ENCODE measurements at places on chromosomes 1 and 21.

GRCh38 chr1:244788493-244789275, 46.8 kb upstream of the COX20 start:
- no peak overlapping the region for H3K27ac ChIP-seq
- no peaks in the 10 kb centered on the region for H3K36me3 ChIP-seq
- no peak for DNase-seq

GRCh38 chr21:25373126-25374082, 233.9 kb downstream of the MRPL39 start:
- H3K27me3 ChIP-seq: peaks cover 16% of the 10 kb centered on the region
- no peak for DNase-seq

- H3K4me1 ChIP-seq: peaks cover 38% of the 10 kb centered on the region
- H3K36me3 ChIP-seq: peaks cover 7% of the 10 kb centered on the region
- DNase-seq: no peak
- H3K27ac ChIP-seq: no peak overlapping the region
- no peak overlapping the region for H3K4me3 ChIP-seq
Observed at GRCh38 chr1:51240084-51240483, 4.0 kb downstream of the RNF11 start.

DNA sequence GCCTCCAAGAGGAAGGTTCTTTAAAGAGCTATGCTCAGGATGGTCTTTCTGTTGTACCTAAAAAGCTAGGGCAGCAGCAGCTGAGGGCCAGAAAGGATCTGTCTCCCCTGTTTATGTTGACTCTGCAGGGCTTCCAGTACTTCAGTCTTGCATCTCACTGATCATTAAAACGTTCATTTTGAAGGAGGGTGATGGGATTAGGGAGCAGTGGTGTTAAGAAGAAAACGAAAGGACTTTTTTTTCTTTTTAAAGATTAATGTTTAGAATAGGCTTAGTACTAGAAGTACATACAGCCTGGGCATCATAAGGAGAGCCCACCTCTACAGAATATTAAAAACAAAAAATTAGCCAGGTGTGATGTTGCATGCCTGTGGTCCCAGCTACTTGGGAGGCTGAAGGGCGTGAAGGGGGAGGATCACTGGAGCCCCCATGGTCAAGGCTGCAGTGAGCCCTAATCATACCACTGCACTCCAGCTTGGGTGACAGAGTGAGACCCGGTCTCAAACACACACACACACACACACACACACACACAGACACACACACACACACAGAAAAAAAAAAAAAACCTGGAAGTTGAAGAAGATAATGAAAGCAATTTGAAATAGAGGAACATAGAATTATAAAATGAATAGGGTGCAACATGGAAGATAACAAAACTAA, 2.9 kb downstream of the CR1L start:
- no peak overlapping the region for H3K27ac ChIP-seq
- peaks cover 14% of the 10 kb centered on the region for H3K4me1 ChIP-seq
- no peak overlapping the region for H3K4me3 ChIP-seq
- peaks cover 17% of the 10 kb centered on the region for H3K27me3 ChIP-seq
- peaks cover 2% of the 10 kb centered on the region for H3K36me3 ChIP-seq

- H3K4me1 ChIP-seq: peaks cover 53% of the 10 kb centered on the region
- peak overlapping the region; percentile 11 for H3K4me3 ChIP-seq
- no peaks in the 10 kb centered on the region for H3K27me3 ChIP-seq
- DNase-seq: peak; percentile 66
- H3K27ac ChIP-seq: peak overlapping the region; percentile 83
Observed at GRCh38 chr1:31957701-31958674, 19.8 kb upstream of the PTP4A2 start.

DNA sequence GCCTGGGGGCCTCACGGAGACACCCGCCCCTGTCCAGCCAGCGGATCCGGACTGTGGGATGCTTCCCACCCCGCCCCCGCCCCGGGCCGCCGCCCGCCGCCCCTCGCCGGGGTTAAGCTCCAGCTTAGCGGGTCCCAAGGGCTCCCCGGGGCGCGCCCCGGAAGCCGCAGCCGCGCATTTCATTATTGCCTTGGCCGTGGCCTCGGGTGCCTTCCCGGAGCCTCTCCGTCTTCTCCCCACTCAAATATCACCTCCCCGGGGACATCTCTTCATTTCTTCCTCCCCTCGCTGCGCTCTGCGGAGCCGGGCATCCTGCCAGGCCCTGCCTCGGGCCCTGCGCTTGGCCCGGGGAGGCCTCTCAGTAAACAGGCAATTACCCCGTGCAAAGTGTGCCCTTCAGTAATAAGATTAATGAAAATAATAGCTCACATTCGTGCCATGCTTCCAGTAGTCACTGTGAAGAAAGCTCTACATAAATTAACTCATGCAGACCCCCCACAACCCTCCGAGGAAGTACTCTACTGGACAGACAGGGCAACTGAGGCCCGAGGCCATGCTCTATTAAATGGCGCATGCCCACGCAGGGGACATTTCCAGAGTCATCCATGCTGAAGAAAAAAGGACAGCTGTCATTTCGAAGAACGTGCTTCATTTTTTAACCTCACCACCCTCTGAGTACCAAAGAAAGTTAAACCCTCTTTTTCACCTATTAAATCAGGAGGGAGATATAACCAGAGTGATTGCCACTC, 49.9 kb upstream of the LAPTM5 start:
- H3K4me3 ChIP-seq: no peak overlapping the region
- no peak overlapping the region for H3K27ac ChIP-seq

GRCh38 chr1:36166938-36167905, 11.3 kb downstream of the MAP7D1 start:
- H3K27me3 ChIP-seq: no peaks in the 10 kb centered on the region
- no peak overlapping the region for H3K4me3 ChIP-seq
- peak overlapping the region; percentile 60 for H3K27ac ChIP-seq
- H3K36me3 ChIP-seq: peaks cover 23% of the 10 kb centered on the region
- no peak for DNase-seq

DNA sequence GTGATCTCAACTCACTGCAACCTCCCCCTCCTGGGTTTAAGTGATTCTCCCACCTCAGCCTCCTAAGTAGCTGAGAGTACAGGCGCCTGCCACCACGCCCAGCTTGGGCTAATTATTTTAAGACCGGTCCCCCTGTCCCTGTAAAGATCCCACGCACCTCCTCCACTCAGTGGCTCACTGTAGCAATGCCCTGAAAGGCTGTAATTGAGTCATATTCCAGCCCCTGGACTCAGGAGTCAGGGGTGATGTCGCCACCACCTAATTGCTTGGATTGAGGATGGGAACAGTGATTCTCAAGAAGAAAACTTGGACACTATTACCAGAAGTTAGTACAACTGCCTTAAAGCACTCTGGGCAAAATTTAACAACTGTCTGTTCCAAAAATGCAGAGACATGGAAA, 3.1 kb upstream of the EDARADD start:
- H3K27me3 ChIP-seq: peaks cover 48% of the 10 kb centered on the region
- peaks cover 14% of the 10 kb centered on the region for H3K4me1 ChIP-seq
- no peaks in the 10 kb centered on the region for H3K36me3 ChIP-seq
- H3K27ac ChIP-seq: no peak overlapping the region
- no peak for DNase-seq

GRCh38 chr1:7389906-7390603, 381.0 kb upstream of the VAMP3 start:
- no peaks in the 10 kb centered on the region for H3K4me1 ChIP-seq
- no peak for DNase-seq
- peaks cover under 1% of the 10 kb centered on the region for H3K27me3 ChIP-seq
- no peaks in the 10 kb centered on the region for H3K36me3 ChIP-seq

GRCh38 chr21:46211786-46212720, 16.5 kb downstream of the LSS start:
- no peaks in the 10 kb centered on the region for H3K36me3 ChIP-seq
- no peaks in the 10 kb centered on the region for H3K27me3 ChIP-seq
- DNase-seq: no peak
- H3K4me1 ChIP-seq: no peaks in the 10 kb centered on the region
- H3K4me3 ChIP-seq: no peak overlapping the region

DNA sequence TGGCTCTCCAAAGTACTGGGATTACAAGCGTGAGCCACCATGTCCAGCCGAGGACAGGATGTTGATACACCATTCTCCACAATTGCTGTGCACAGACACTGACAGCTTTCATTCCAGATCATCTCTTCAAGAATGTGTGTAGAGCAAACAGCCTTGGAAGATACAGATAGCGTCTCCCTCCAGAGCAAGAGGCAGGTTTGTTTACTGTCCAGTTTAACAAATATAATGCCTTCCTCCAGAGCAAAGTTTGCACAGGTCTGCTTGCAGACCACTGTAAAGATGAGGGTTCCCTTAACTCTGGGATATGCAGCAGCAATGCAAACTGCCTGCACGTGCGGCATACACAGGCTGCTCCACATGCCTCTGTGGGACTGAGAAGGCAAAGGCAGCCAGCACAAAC, 4.6 kb downstream of the TMPRSS3 start:
- H3K27me3 ChIP-seq: no peaks in the 10 kb centered on the region
- H3K4me1 ChIP-seq: peaks cover 62% of the 10 kb centered on the region
- peaks cover 82% of the 10 kb centered on the region for H3K36me3 ChIP-seq
- no peak for DNase-seq

DNA sequence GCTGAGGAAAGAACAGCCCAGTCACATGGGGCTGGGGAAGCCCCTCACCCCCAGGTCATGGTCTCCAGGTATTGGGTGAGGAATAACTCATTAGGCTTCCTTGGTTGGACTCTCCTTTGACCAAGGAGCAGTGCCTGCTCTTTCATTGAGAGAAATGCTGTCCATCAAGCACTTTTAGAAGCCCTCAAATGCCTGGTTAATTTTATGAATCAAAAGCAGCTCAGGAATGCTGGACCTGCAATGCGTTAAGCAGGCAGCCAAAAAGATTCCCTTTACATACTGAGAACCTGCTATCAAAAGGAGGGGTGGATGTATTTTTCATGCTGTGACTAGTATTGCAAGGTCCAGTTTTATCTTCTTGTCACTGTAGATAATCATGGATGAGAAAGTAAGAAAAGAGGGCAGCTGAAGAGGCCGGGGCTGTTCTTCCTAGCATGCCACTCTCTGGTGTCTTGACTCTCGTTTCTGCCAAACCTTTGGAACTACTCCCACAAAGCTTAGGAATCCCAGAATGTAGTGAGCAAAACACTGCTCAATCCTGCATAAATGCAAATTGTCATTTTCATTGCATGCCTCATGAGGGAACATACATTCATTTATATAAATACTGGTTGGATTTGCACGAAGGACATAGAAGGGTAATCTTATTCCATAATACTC, 2.1 kb upstream of the CD58 start:
- no peak overlapping the region for H3K27ac ChIP-seq
- H3K4me1 ChIP-seq: peaks cover 30% of the 10 kb centered on the region
- H3K36me3 ChIP-seq: peaks cover 7% of the 10 kb centered on the region
- H3K27me3 ChIP-seq: peaks cover 15% of the 10 kb centered on the region

GRCh38 chr1:8091691-8092090, 65.6 kb upstream of the ERRFI1 start:
- no peak overlapping the region for H3K27ac ChIP-seq
- peaks cover 24% of the 10 kb centered on the region for H3K27me3 ChIP-seq
- no peak overlapping the region for H3K4me3 ChIP-seq

GRCh38 chr1:109373126-109373525, 24.6 kb downstream of the SORT1 start:
- DNase-seq: no peak
- H3K4me3 ChIP-seq: no peak overlapping the region
- peaks cover 14% of the 10 kb centered on the region for H3K27me3 ChIP-seq
- H3K36me3 ChIP-seq: no peaks in the 10 kb centered on the region
- H3K4me1 ChIP-seq: peaks cover 25% of the 10 kb centered on the region

GRCh38 chr21:39479164-39479813, 27.5 kb downstream of the SH3BGR start:
- H3K4me3 ChIP-seq: no peak overlapping the region
- no peaks in the 10 kb centered on the region for H3K27me3 ChIP-seq
- no peak overlapping the region for H3K27ac ChIP-seq
- DNase-seq: no peak

GRCh38 chr1:198185146-198185545, 28.3 kb downstream of the NEK7 start:
- H3K4me3 ChIP-seq: no peak overlapping the region
- H3K27me3 ChIP-seq: no peaks in the 10 kb centered on the region
- peaks cover 72% of the 10 kb centered on the region for H3K4me1 ChIP-seq
- peaks cover 12% of the 10 kb centered on the region for H3K36me3 ChIP-seq
- DNase-seq: no peak
- H3K27ac ChIP-seq: peak overlapping the region; percentile 48

DNA sequence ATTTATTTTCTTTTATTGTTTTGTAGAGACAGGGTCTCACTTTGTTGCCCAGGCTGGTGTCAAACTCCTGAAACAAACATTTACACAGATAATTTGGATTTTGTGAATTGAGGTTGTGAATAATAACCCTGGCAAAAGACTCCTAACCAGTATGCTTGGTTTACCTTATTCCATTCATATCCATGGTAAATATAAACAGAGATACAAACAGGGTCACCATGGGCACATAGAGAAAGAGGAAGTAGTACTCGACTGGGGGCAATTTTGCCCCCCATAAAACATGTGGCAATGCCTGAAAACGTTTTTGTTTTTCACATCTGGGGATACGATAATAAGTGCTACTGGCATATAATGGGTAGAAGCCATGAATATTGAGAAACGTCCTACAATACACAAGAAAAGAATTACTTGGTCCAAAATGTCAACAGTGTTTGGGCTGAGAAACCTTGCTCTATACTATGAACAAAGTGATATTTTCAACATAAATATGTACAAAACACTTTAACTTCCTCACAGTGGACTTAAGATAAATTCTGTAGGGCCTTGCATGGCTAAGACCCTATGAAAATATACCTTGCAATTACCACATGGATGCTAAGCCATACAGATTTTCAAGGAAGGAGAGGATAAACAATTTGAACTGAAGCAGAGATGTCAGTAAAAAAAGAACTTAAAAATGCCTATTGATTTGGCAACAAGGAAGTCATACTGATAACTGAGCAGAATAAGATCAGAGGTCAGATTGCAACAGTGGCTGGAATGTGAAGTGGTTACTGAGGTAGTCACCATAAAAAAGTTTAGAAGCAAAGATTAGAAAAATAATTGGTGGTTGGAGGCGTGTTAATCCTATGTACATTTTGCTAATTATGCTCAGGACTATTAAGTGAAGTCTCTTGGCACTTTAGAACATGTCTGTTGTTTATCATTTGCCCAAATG, 27.4 kb upstream of the ASPM start:
- DNase-seq: no peak
- H3K4me3 ChIP-seq: no peak overlapping the region
- H3K27ac ChIP-seq: no peak overlapping the region
- peaks cover 5% of the 10 kb centered on the region for H3K4me1 ChIP-seq
- peaks cover 11% of the 10 kb centered on the region for H3K36me3 ChIP-seq

GRCh38 chr1:21355956-21356355, 65.7 kb upstream of the ECE1 start:
- H3K27me3 ChIP-seq: no peaks in the 10 kb centered on the region
- H3K36me3 ChIP-seq: no peaks in the 10 kb centered on the region
- no peaks in the 10 kb centered on the region for H3K4me1 ChIP-seq
- peak; percentile 17 for DNase-seq
- no peak overlapping the region for H3K4me3 ChIP-seq
- no peak overlapping the region for H3K27ac ChIP-seq

DNA sequence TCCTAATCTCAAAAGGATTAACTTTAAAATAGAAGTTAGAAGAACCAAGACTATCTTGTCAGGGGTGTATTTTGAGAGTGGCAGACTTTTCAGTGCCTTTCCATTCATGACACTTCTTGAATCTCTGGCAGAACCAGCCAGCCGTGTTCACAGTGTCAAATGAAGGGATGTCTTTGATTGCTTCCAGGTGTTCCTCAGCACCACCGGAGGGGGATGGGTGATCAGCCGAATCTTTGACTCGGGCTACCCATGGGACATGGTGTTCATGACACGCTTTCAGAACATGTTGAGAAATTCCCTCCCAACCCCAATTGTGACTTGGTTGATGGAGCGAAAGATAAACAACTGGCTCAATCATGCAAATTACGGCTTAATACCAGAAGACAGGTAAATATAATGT, 32.3 kb downstream of the FMO1 start:
- H3K4me1 ChIP-seq: no peaks in the 10 kb centered on the region
- H3K36me3 ChIP-seq: no peaks in the 10 kb centered on the region
- H3K27ac ChIP-seq: no peak overlapping the region

GRCh38 chr1:200654660-200655059, 15.0 kb downstream of the DDX59 start:
- no peaks in the 10 kb centered on the region for H3K27me3 ChIP-seq
- H3K27ac ChIP-seq: no peak overlapping the region
- peaks cover 25% of the 10 kb centered on the region for H3K36me3 ChIP-seq
